ENCODE measurements at places on chromosomes 12 and 14.

- DNase-seq, result no peak
Observed at GRCh38 chr12:102298022-102298421, 100.4 kb upstream of the PMCH start.

- no peak for DNase-seq
Observed at GRCh38 chr12:110431957-110432587, 18.1 kb downstream of the ARPC3 start.

GRCh38 chr12:95016120-95016519, 12.6 kb upstream of the NDUFA12 start:
- no peak for DNase-seq

GRCh38 chr14:90050271-90050670, 11.5 kb upstream of the KCNK13 start:
- no peak for DNase-seq

- DNase-seq, result no peak
Observed at GRCh38 chr14:59032826-59033225, 155.6 kb upstream of the DAAM1 start.

- DNase-seq, result no peak
Observed at GRCh38 chr14:49306152-49306751, 279.9 kb downstream of the RPS29 start.

DNA sequence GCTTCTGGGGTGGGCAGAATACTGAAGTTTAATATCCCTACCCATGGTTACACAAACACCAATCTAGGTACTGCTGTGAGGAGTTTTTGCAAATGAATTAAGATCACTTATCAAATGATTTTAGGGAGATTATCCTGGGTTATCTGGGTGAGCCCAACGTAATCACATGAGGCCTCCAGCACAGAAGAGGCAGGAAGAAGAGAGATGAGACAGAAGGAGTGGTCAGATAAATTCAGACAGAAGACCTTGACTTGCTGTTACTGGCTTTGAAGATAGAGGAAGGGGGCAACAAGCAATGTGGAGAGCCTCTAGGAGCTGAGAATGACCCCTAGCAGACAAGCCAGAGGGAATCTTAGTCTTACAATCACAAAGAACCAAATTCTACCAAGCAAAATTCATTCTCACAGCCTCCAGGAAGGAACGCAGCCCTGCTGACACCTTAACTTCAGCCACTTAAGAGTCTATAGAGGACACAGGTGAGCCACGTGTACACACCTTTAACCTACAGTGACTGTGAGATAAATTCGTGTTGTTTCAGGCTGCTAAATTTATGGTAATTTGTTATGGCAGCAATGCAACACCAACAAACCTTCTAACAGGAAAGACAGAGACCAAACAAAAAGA, 49.4 kb downstream of the FERMT2 start:
- DNase-seq, result no peak

DNA sequence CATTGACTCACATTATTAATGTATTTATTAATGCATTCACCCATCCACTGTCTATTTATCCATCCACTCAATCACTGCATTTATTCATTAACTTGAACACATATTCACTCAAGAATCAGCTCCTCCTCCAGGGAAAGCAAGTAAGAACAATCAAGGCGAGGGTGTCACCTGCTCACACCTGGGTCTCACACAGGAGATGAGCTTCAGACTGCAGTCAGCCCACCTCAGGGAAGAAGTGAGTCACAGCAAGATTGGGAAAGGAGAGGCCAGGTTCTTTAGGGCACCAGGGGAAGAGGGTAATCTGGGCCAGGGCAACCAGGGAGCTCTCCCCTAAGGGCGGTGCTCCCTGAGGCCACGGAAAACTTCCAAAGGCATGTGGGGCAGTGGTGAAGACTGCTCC, 367.3 kb downstream of the BCL11B start:
- DNase-seq, result no peak

GRCh38 chr14:50531595-50532501, 521 bp downstream of the MAP4K5 start:
- no peak for DNase-seq

DNA sequence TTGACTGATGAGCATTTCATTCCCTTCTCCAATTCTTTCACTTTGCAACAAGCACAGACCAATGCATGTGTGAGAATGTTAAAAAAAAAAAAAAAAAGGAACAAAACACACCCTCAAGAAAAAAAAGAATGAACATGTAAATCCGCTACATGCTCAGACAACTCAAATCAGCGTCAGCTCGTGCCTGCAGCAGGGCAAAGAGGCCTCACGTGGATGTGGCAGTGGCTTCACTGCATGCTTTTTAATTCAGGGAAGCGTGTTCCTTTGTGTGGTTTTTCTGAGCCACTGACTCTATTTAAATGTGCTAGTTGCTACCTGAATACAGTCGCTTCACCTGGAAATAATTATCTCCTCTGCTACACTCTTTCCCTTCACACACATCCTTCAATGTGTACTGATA, 55.1 kb downstream of the PPP1R36 start:
- no peak for DNase-seq

DNA sequence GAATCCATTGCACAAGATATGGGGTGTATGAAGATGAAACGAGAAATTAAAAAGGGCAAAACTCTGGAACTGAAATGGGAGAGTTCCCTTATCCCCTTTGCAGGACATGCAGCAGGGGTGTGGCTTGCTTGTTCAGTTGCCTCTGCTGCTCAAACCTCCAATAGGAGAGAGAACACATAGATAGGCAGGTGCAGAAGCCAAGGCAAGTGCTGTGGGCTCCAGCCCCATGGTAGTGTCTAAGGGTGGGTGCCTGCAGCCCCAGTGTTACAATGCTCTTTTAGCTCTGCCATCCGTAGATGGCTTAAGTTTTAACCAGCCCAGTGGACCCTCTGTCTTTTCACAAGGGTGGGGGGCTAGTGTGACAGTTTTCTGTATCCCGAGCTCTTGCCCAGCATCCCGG, 69.7 kb downstream of the CMAS start:
- DNase-seq, result no peak
